SJSA1 (cell line): ENCODE measurements at places on chromosomes 6 and 20. TPM values are rescaled to one million over a fixed set of nuclear protein-coding genes. Genes with fewer than 3 reads are reported as not detected.

- H3K4me1 ChIP-seq: no peaks in the 10 kb centered on the region
- no peak for DNase-seq
- no peak overlapping the region for H3K27ac ChIP-seq
- H3K27me3 ChIP-seq: no peaks in the 10 kb centered on the region
- no peaks in the 10 kb centered on the region for H3K36me3 ChIP-seq
Observed at GRCh38 chr6:21180155-21180554, 413.4 kb upstream of the SOX4 start.

DNA sequence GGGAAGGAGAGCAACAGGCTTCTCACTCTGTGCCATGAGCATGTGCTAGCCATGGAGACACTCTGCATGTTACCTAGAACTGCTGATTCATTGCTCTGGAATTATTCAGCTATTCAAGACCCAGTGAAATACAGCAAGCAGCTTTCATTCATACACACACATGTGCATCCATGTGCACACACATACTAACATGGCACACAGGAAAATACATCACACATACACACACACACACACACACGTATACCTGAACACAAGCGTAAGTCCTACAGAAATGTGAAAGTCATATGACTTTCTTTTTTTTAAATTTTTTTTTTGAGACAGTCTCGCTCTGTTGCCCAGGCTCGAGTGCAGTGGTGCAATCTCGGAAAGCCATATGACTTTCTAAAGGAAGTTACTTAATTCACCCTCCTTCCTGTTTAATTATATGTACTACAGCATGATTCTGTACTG is 108.2 kb upstream of the NFATC2 start:
- no peak overlapping the region for H3K4me3 ChIP-seq
- H3K27me3 ChIP-seq: no peaks in the 10 kb centered on the region
- H3K36me3 ChIP-seq: 0 out of 2 replicates have a peak, but pooled peaks cover 2% of the 10 kb centered on the region
- H3K4me1 ChIP-seq: no peaks in the 10 kb centered on the region
- H3K27ac ChIP-seq: no peak overlapping the region

DNA sequence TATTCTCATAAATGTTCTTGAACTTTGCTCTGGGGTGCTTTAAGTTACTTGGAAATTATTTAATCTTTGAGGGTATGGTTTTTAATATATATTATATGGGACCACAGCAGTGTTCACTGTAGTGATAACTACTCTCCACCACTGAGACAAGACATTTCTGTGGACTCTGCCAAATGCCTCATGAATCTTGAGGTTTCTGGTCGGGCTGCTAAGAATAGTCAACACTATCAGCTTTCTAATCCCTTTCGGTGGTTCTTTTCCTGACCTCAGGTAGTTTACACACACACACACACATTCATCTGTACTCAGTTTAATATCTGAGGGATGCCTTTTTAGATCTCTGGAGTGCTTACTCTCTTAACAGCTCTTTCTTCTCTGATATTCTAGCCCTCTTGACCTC is 500.7 kb downstream of the MAFB start:
- H3K27ac ChIP-seq: no peak overlapping the region
- DNase-seq: no peak
- H3K4me3 ChIP-seq: no peak overlapping the region
- H3K36me3 ChIP-seq: no peaks in the 10 kb centered on the region
- no peaks in the 10 kb centered on the region for H3K27me3 ChIP-seq

Gene GNMT
- 0.58 TPM in 1 of 2 replicates, not detected in the other for total RNA-seq

Gene ARMC2
- 0.71 and 1.9 TPM in 2 replicates for total RNA-seq
